ENCODE measurements at places on chromosomes 6 and 20.

DNA sequence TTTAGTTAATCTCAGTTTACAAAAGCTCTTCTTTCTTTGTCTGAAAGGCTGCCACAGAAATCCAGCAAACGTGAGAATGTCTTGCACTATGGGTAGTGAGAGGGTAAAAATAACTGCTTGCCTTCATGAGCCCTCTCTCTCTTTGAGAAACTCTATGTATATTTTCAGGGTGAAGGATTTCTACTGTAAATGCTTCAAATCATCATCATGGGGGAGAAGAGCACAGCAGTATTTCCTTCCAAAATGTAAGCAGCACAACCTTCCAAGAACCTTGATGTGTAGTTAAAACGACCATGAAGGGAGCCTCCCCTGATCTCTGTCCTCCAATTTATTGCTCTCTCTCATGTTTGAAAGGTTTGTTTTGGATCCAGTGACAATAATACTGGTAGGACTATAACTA is 141.3 kb upstream of the CENPW start:
- no peak for DNase-seq

- DNase-seq: peak; percentile 81
These were observed 579 bp upstream of the BPHL start for GRCh38 chr6:3117912-3118352.

DNA sequence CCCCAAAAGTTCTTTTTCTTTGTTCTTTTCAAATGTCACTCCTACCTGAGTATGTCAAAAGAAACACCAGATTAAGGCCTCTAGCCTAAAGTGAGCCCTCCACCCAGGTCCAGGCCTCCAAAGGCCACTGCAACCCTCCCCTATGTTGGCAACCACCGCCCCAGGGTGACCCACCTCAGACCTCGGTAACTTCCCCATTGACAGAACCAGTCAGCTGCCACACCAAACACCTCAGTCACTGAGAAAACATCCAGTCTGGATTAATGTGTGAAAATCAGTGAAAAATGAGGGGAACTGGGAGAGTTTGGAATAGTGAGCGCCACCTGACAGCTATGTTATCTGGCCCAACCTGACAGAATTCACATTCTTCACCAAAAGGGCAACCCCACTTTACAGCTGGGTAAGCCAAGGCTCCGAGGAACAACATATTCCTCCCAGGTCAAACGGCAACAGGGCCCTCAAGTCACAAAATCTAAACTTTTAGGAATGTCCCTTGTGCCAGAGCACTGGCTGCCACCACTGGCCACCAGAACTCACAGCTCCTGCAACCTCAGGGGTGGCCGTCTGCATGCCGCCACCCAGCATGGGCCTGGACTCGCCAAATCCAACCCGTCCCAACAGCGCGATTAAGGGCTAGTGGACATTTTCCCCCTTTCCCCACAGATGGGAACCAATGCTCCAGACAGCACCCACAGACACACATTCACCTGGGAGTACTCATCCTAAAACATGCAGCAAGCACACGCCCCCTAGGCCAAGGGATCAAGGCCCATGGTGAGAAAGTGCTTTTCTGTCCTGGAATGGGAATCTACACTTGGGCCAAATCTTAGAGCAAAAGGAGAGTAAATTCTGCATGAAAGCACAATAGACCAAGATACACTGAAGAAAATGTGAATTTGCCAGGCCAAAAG is 4.8 kb downstream of the TAF4 start:
- no peak for DNase-seq

- peak; percentile 51 for DNase-seq
These were observed 228.7 kb upstream of the RREB1 start for GRCh38 chr6:6878887-6879585.

GRCh38 chr20:40744818-40745175 is 55.8 kb upstream of the MAFB start:
- no peak for DNase-seq

GRCh38 chr20:39338469-39339376 is 376.6 kb downstream of the DHX35 start:
- peak; percentile 1 for DNase-seq

- DNase-seq: peak; percentile 59
These were observed 33.8 kb upstream of the AIG1 start for GRCh38 chr6:143026696-143027449.

DNA sequence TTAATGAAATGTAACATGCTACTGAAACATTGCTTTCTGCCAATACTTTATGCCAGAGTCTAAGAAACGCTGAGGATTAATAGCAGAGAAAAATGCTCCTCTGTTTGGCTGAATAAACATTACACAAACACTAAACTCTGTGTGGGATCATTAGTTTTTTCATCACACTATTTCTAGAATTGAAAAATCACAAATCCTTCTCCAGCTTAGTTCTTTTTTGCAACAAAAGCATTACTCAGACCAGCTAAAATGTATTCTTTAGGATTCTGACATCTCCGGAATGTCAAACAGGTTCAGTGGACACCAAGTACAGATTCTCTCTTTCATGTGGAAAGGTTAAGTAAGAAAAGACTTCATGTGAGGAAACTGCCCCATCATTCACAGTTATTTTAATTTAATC is 226.9 kb downstream of the SIM1 start:
- DNase-seq: peak; percentile 12

DNA sequence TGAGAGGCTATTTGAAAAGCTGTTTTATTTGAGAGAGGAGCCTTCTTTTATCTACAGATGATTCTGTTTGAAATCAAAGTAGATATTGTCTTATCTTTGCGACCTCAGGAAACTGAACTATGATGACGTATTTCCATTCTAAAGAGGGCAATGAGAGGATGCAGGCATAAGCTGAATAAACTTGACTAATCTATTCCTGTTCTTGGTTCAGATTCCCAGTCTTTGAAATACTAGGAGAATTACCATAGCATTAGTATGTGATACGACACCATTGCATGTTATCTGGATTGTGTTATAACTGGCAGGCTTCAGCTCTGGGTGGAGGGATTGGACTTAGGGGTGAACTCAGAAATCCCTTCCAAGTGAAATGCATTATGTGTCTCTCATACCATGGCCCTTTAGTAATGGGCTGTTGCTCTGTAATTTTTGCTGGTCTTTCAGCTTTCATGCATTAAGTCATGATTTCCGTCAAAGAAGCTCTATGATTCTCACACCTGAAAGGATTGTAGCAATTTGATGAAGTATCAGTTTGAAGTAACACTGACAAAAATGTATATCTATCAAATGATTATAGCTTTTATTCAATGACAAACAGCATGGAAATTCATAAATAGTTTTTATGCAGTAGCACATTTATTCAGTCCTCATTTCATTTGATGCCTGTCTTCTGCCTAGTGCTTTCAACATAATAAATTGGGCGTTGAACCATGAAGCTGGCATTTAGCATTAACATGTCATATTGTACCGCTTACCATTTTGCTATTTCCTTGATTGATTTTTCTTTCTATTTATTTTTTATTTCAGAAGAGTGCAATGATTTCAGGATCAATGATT is 138.4 kb upstream of the SPACA1 start:
- peak; percentile 37 for DNase-seq

DNA sequence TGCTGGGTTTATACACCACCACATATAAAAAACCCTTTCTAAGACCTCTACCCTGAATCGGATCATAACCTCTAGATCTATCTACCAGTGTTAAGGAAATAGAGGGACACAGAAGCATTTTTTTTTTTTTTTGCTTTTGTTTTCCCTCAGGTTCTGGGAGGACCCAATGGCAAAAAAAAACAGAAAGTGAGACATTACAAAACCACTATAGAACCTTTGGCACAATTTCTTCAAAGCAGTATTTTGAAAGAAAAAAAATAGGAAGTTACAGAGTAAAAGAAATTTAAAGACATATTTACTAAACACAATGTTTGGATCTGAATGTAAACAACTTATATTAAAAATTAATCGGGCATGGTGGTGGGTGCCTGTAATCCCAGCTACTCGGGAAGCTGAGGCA is 1258.7 kb upstream of the GJE1 start:
- DNase-seq: no peak

GRCh38 chr6:151164383-151164782 is 75.4 kb upstream of the AKAP12 start:
- DNase-seq: no peak

DNA sequence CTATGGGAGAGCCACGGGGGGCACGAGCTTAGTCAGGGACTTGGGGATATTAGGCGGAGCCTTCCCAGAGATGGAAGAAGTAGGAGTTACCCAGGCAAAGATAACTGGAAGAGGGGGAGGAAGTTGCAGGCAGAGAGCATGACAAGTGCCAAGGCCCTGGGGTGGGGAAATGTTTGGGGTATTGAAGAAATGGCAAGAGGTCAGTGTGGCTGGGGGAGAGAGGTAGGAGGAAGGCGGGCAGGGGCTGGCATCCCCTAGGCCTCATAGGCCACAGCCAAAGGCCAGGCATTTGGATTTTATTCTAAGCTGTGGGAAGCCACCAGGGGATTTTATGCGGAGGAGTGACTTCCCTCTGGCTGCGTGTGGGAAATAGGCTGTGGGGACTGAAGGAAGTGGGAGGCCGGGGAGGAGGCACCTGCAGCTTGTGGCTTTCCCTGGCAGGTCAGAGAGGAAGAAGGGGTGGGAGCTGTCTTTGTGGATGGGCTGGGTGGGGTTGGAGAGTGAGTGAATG is 22.7 kb downstream of the SNAI1 start:
- DNase-seq: no peak

GRCh38 chr20:51731731-51732095 is 36.5 kb downstream of the ATP9A start:
- DNase-seq: peak; percentile 47

DNA sequence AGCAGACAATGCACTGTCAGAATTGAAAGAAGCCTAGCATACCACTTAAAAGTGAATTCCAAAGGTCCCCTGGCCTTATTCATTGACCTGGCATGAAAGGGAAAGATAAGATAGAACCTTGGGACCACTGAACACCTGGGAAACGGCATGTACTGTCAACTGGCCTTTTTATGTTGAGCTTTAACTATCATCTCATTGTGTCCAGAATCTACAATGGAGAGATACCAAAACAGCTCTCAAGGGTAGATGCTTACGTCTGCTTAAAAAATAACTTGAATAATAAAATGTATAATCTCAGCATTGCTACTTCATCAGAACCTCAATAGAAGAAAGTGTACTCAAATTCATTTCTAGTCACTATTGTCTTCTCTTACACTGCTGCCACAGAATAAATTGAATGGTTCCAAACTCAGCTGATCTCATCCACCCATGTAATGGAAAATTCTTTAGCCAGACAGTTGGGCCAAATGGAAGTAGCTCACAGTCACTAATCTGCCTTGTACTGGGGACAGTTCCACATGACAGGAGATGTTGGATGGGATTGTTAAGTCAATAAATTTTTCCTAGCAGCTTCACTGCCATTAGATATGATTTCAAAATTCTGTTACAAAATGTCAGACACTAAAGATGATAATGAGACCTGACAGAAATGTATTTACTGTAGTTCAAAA is 93.8 kb downstream of the MLIP start:
- DNase-seq: no peak

- DNase-seq: no peak
These were observed 16.3 kb downstream of the ADISSP start for GRCh38 chr20:3751305-3751674.

DNA sequence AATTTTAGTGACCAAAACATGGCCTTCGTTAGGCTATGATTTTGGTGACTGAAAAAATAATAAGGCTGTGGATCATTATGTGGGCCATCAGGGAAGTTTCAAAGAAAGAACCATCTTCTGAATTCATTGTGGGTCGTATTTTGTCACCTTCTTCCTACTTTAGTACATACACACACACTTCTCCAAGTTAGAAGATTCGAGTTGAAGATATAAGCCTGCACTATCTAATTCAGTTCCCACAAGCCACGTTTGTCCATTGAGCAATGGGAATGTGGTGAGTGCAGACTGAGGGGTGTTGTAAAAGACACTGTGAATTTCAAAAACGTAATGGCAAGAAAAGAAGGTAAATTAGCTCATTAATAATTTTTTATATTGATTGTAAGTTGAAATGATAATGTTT is 766.0 kb downstream of the KIF16B start:
- no peak for DNase-seq

- DNase-seq: peak; percentile 27
These were observed 448.0 kb downstream of the TENT5A start for GRCh38 chr6:81304466-81304865.

DNA sequence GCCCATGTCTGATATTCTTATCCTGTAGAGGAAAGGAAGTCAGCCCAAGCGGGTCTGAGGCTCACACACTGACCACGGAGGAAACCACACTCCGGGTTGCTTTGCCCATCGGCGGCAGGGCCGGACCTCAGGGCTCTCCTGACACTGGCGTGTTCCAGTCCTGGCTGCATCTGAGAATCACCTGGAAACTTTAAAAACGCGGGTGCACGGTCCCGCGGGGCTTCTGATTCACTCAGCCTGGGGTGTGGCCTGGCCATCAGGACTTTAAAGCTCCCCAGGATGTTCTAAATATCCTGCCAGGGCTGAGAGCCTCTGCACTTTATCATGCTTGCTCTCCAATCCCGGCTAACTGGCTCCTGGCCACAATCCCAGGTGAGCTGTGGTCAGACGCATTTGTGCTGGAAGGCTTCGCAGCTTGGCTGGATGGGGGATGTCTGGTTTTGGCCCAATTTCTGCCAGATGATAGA is 47.7 kb upstream of the DACT2 start:
- no peak for DNase-seq

GRCh38 chr6:138863321-138863720 is 67.4 kb downstream of the ECT2L start:
- peak; percentile 38 for DNase-seq

DNA sequence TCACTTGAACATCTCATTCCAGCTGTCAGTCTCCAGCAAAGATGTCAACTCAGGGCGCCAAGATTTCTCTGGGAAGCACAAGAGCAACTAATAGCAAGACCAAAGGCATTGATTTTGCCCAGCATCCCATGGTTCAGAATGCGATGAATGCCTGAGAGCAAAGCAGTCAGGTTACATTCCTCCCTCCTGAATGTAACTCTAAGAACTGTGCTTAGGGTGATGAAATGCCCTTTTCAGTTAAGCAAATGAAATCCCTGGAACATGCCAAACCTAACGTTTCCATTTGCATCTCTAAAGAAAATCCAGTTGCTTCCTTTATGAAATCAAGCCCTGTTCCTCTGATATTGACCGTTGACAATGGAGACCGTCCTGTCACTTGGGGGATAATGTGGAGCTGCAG is 224.0 kb upstream of the PLN start:
- no peak for DNase-seq

DNA sequence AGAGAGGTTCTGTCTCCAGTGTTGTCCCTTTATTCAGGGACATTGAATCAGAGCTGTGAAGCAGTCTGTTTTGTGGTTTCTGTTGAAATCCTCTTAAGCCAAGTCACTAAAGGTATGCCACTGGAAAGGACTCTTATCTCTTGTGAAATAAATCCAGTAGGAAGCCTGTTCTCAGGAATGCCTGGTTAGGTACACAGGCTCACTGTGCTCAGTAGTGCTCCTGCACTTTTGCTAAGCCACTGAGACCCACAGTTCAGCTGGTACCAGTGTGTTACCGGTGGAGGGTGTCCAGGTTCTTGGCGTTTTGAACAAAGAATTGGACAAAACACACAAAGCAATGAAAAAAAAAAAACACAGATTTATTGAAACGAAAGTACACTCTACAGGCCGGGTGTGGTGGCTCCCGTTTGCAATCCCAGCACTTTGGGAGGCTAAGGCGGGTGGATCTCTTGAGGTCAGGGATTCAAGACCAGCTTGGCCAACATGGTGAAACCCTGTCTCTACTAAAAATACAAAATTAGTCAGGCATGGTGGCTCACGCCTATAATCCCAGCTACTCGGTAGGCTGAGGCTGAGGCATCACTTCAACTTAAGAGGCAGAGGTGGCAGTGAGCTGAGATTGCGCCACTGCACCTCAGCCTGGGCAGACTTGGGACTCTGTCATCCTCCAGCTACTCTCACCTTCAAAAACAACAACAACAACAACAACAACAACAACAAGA is 186.1 kb downstream of the JARID2 start:
- DNase-seq: peak; percentile 51

- DNase-seq: no peak
These were observed 4.5 kb upstream of the ZNF831 start for GRCh38 chr20:59159091-59159490.
